ENCODE measurements at places on chromosomes 5 and 9.
A peak's percentile ranks its signal among the peaks of the same experiment; 100 is the strongest.

GRCh38 chr9:36842560-36843530 is 191.2 kb downstream of the PAX5 start:
- DNase-seq, result no peak

GRCh38 chr9:25678147-25678666 is at the start of gene TUSC1:
Gene TUSC1, minus strand, starts transcription at chr9:25678444. Its CDS starts 132 bp downstream, at chr9:25678312.
- peak; percentile 8 for DNase-seq

GRCh38 chr9:708182-708550 is 133.3 kb upstream of the DMRT1 start:
- no peak for DNase-seq

DNA sequence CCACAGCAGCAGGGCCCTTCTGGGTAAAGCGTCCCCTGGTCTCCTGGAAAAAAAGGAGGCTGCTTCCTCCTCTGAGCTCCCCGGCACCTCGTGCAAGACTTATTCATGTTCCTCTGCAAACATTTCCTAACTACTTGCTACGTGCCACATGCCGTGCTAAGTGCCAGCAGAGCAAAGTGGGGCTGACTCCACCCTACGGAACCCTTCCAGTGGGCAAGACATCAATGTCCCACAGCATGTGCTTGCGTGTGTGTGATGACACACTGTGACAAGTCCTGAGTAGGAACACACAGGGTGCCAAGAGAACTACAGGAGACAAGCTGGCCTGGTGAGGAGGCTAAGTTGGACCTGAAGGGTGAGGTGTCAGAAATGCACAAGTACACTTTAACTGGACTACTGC is 57.4 kb downstream of the SEMA4D start:
- DNase-seq, result no peak

- no peak for DNase-seq
These were observed 36.5 kb downstream of the ARHGEF37 start for GRCh38 chr5:149617760-149618306.

DNA sequence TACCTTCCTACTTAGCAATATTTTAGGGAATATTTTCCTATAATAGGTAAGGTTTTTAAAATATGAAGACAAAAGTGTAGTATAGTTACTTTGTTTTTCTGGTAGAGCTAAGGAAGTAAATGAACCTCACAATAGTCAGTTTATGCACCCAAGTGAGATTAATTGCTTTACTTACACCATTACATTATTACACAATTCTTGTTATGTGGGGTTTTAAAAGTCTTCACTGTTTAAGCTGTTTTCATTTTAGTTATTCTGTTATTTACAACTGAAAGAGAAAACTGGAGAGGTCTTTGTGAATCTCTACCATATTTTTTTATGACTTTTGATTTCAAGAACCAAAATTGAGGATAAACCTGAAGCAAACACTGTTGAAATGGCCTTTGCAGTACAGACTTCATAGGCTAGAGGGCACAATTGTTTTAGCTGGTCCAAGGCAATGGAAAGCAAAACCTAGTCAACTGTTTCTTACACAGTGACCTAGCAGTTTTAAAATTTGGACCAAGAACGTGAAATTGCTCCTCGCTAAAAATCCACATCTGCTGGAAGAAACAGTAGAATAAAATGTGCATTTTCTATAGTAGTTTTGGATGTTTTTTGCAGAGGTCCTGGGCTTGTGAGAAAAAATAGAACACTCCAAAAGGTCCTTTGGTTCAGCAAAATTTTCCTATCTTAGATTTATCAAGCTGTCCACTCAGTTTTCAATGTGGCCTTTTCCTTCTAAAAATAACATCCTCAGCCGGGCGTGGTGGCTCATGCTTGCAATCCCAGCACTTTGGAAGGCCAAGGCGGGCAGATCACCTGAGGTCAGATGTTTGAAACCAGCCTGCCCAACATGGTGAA is 66.4 kb upstream of the FER start:
- peak; percentile 48 for DNase-seq

DNA sequence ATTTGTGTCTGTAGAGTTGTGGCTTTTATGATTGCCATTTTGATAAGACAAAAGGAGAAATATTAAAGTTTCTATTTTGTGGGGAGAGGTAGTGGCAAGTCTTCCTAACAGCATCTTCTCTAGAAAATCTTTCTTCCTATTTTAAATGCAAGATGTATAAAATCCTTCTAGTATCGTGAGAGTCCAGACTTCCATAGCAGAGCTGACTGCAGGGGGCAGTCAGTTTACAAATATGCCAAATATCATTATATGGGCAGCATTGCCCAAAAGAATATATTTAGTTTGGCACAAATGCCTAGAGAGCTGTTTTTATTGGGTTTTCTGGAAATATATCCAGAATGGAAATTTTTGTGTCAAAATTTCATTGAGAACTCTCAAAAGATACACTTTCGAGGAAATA is 82.1 kb upstream of the ALDH1A1 start:
- DNase-seq, result no peak

DNA sequence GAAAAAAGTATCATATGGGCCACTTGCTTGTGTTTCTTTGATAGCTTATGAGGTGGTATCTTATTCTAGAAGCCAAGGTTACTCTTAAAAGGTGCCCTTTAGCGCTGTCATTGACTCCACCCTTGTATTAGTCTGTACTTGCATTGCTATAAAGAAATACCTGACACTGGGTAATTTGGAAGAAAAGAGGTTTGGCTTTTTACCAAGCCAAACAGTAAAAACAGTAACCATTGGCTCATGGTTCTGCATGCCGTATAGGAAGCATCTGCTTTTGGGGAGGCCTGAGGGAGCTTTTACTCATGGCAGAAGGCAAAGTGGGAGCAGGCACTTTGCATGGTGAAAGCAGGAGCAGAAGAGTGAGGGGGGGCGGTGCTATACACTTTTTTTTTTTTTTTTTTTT is 87.4 kb downstream of the TEK start:
- DNase-seq, result no peak

GRCh38 chr5:134115806-134116175 is 1.3 kb downstream of the TCF7 start:
- DNase-seq, result no peak

GRCh38 chr9:37037503-37038301 is 3.6 kb upstream of the PAX5 start:
- DNase-seq, result peak; percentile 36

DNA sequence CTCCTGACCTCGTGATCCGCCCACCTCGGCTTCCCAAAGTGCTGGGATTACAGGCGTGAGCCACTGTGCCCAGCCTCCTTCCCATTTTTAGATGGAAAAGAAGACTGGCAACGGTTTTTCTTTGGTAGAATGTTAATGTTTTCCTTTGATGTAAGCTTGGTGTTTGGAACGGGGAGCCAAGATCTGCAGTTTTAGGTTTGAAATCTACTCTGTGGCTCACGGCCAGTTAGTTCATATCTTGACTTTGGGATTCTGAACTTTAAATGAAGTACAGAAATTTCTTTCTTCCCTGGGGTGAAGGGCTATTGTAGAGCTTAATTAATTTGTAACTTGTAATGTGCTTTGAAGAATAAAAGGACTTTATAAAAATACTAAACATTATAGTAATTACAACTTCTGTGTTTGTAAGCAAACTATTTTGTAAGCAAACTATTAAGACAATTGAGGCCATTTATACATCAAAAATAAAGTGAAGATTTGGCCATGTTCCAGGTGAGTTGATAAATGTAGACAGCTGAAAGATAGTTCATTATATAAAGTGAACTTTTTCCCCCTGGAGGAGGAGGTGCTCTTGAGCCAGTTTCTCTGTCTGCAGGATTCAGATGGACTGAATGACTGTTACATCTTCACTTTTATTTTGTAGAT is 117.1 kb upstream of the TUT7 start:
- DNase-seq, result no peak

- no peak for DNase-seq
These were observed 280.7 kb downstream of the PRELID2 start for GRCh38 chr5:145554399-145554798.

- DNase-seq, result no peak
These were observed 215.9 kb upstream of the RFX3 start for GRCh38 chr9:3741729-3742128.

- DNase-seq, result no peak
These were observed 19.4 kb upstream of the FCN1 start for GRCh38 chr9:134937164-134937555.

DNA sequence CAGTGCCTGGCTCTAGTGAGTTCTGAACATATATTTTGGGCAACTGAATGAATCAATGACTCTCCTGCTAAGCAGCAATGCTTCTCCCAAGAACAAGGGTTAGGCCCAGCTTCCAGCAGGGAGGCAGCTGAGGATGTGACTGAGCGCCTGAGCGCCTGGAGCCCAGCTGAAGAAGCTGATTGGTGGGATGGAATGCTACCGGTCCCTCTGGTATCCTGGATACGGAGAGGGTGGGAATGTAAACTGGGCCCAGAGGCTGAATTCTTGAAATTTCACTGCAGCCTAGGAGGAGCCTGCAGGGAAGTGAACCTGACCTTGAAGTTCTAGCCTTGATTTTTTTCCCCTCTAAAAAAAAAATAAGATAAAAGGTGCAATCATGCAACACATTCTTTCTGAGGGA is 43.2 kb downstream of the WWC1 start:
- no peak for DNase-seq

GRCh38 chr5:118596255-118596654 is 392.1 kb downstream of the DTWD2 start:
- no peak for DNase-seq

GRCh38 chr5:172696171-172696849 is 55.2 kb downstream of the NEURL1B start:
- DNase-seq, result no peak

DNA sequence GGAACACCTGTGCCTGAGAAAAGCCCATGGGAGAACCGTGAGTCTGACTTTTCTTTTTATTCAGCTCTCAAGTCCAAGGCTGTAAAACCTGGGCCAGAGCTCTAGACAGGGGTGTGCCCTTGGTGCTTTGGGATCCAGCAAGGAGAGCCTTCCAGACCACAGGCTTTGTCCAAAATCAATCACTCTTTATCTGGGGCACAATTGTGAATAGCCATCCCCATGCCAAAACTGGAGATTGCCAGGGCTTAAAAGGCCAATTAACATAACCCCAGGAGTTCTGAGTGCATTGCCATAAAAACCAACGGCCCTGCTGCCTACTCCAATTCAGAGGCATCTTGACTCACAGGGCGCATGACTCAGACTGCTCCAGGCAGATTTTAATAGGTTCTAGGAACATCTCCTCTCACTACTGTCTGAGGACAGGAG is 391.8 kb downstream of the ARHGEF28 start:
- no peak for DNase-seq

DNA sequence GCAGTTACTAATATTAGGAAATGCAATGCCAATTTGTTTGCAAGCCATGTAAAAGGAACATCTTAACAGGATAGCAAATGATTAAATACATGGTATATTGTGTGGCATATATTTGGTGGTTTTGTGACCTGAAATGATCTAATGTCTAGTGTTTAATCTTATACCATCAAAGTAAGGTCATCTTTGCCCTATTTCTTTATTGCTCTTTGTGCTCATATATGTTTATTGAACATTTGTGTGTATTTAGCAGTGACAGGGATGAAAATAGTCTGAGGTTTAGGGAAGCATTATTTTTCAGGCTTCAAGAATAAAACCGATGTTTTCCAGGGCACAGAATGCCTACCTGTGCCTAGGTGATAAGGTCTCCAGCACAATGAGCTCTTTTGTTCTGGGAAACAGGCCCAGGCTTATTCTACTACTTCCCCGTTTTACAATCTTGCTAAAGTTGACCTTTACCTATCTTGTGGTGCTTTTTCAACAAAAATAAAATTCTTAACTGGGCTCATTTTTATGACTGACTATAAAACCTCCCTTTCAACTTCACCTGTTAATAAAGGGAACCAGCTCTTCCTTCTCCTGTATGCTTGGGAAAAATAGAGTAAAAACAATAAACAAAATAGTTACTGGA is 105.6 kb upstream of the ANKH start:
- DNase-seq, result no peak

DNA sequence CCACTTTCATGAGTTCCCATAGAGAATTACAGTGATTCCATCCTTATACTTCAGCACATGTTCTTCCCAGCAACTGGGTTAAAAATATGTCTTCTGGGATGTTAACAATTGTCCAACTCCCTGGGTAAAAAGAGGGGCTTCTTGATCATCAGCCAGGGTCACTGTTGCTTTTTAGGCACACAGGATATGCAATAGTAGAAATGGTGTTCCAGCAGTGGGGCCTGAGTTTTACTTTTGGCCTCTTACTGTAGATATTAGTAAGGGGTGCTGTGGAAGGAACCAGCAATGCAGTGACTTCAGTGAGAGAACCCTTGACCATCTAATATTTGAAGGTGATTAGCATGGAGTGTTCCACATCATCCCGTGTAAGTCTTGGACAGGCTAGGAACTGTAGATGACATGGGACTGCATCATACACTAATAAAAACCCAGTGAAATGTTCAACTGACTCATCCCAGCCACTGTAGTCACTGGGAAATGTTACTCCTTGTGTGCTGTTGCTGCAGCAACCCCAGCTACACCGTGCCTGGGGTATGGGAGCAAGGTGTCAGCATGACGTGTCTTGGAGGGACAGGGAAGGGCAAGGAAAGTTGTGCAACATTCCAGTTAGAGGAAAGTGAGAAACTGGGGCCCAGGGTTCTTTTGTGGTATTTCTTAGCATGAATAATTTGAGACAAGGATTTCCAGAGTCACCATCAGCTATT is 610.9 kb downstream of the RAB3C start:
- no peak for DNase-seq

- DNase-seq, result no peak
These were observed 6.1 kb downstream of the SARDH start for GRCh38 chr9:133731876-133732638.

GRCh38 chr9:16196206-16196605 is 643.4 kb downstream of the CCDC171 start:
- no peak for DNase-seq

DNA sequence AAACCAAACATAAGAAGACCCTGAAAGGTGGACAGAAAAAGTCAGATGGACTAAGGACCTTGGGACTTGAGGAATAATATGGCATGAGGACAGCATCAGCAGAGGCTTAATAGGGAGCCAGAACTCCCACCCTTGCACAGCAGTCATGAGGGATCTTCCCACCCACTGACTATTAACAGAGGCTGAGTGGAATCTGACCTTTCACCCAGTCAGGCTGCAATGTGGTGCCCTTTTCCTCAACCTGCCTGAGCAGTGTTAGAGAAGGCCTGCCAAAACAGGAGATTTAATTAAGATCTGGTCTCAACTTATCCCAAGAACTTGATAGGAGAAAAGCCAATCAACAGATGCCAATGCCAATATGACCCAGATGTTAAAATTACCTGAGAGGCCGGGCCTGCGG is 481.9 kb downstream of the KDM4C start:
- no peak for DNase-seq

GRCh38 chr5:54263447-54263846 is 46.9 kb downstream of the ARL15 start:
- no peak for DNase-seq
